ENCODE measurements at places on chromosomes 13 and 19.

- no peak for DNase-seq
Observed at GRCh38 chr19:51524666-51525264, 6.7 kb downstream of the SIGLEC6 start.

- no peak for DNase-seq
Observed at GRCh38 chr13:33453936-33454335, 168.4 kb upstream of the STARD13 start.

- no peak for DNase-seq
Observed at GRCh38 chr19:52533901-52534300, 6.4 kb downstream of the ZNF808 start.

DNA sequence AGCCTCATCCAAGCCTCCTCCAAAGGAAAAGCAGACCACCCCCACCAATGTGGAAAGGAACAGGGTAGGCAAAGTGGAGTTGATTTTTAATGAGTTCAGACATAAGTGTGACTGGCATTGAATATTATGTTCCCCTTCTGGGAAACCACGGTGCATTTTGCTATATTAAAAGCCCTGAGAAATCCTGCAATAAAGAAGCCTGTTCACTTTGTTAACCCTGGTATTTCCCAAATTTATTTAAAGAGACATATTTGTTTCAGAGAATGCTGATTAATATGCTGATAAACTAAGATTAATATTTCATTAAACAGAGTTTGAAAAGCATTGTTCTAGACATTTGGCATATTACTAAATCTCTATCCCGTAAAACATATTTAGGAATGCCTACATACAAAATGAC lies 151.4 kb downstream of the FGF14 start:
- DNase-seq: no peak

- DNase-seq: no peak
Observed at GRCh38 chr19:18587962-18588610, 512 bp upstream of the REX1BD start.

DNA sequence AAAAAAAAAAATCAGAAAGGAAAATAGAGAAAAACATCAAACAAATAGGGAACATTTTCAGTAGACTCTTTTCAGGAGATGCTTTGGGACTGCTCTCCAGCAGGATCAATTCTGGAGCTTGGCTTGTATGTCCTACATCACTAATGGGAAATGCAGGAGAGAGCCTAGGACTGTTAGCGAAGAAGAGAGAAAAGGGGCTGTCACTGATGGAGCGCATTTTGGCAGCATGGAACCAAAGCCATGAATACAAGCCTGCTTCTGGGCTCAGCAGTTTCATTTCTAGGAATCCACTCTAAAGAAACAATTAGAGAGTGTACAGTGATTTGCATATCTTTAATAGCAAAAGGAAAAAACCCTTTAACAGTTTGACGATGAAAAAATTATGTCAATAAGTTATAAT lies 203.9 kb downstream of the NUFIP1 start:
- DNase-seq: no peak

GRCh38 chr13:73820688-73821087 lies 313.5 kb downstream of the KLF12 start:
- no peak for DNase-seq

DNA sequence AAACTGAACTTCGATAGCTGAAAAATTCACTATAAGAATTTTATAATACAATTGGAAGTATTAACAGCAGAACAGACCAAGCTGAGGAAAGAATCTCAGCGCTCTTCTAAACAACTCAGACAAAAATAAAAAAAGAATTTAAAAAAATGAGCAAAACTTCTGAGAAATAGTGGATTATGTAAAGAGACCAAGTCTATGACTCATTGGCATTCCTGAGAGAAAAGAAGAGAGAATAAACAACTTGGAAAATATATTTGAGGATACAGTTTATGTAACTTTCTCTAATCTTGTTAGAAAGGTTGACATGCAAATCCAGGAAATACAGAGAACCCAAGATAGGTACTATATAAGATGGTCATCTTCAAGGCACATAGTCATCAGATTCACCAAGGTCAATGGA lies 25.4 kb downstream of the SLC25A15 start:
- no peak for DNase-seq

DNA sequence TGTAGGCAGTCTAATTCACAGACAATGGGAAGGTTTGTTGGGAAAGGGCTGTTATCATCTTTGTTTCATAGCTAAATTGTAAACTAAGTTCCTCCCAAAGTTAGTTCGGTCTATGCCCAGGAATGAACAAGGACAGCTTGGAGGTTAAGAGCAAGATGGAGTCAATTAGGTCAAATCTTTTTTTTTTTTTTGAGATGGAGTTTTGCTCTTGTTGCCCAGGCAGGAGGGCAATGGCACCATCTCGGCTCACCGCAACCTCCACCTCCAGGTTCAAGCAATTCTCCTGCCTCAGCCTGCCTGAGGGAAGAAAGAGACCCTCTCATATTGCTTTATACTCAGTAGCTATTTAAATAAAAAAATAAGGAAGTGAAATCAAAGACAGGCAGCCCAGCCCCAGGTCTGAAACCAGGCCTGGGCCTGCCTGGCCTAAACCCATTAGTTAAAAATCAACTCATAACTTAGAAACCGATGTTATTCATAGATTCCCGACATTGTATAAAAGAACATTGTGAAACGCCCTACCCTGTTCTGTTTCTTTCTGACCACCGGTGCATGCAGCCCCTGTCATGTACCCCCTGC lies 297.4 kb upstream of the SGCG start:
- no peak for DNase-seq

Data from HuH-7.5 (cell line).